Kidney glomerular epithelial cell (primary cell): ENCODE measurements at places on chromosomes 16 and 17.
A peak's percentile ranks its signal among the peaks of the same experiment; 100 is the strongest.

DNA sequence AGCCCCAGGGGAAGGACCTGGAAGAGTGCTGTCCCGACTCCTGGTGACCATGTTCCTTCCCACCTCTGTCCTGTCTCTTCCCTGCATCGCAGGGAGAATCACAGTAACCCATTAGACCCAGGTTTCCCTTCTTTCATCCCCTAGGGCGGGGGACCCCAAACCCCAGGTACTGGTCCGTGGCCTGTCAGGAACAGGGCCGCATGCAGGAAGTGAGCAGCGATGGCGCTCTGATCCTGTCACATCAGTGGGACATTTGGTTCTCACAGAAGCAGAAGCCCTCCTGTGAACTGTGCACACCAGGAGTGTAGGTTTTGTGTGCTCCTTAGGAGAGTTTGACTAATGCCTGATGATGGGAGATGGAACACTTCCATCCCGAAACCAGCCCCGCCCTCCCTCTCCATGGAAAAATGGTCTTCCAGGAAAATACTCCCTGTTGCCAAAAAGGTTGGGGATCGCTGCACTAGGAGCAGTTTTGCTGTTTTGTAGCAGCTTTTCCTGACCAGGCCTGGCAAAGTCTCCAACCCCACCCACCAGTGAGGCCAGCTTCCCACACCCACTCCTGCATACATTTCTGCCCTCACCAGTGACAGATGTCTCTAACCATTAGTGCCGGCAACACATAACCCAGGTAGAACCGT lies 10.5 kb downstream of the MNT start:
- no peak for DNase-seq

GRCh38 chr17:31594416-31594815 lies 202.9 kb downstream of the RAB11FIP4 start:
- DNase-seq, result no peak

GRCh38 chr17:37830151-37830993 lies 85.5 kb upstream of the HNF1B start:
- peak; percentile 66 for DNase-seq

DNA sequence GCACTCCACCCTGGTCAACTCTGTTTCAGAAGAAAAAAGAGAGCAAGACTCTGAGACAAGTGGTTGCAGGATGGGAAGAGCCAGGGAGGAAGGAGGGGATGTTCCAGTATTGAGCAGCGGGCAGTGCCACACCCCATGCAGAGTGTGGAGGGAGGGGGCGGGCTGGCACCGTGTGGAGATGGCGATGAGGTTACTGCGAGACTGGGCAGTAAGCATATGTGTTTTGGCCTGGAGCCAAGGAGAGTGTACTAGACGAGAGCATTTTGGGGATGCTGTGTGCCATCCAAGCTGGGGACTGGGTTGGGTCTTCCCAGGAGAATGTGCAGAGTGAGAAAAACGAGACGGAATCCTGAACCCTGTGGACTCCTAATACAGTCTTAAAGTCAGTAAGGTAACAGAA lies 3.4 kb downstream of the TBC1D24 start:
- no peak for DNase-seq

GRCh38 chr17:62178579-62178978 lies 113.5 kb upstream of the MED13 start:
- DNase-seq, result peak; percentile 33

- DNase-seq, result peak; percentile 33
Observed at GRCh38 chr17:67718325-67718941, 697 bp downstream of the NOL11 start.

GRCh38 chr17:60599220-60599619 lies 773 bp upstream of the PPM1D start:
- DNase-seq, result no peak

DNA sequence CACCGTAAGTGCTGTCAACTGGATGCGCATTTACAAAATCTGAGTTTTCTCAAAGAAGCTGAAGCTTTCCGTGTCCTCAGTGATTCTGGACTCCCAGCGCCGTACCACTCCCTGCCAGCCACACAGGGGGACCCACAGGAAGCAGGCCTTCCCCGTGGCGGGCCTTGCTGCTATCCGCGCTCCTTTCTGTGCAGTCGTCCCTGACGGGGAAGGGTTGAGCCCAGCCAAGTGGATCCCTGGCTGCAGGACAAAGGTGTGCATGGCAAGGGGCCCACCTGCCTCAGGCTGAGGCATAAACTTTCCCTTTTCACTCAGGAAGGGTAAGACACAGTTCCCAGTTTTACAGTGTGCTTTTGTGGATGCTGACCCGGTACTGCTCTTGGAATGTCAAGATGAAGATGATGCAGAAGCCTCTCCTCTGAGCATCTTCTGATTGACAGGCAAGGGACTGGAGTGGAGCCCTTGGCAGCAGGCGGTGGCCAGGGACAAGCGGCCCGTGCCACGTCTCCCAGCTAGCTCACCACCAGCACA lies 93.0 kb downstream of the ANKRD11 start:
- DNase-seq, result peak; percentile 2

GRCh38 chr17:81129289-81129688 lies 36.0 kb upstream of the PVALEF start:
- DNase-seq, result no peak

- DNase-seq, result no peak
Observed at GRCh38 chr16:53583401-53583800, 80.4 kb upstream of the AKTIP start.

DNA sequence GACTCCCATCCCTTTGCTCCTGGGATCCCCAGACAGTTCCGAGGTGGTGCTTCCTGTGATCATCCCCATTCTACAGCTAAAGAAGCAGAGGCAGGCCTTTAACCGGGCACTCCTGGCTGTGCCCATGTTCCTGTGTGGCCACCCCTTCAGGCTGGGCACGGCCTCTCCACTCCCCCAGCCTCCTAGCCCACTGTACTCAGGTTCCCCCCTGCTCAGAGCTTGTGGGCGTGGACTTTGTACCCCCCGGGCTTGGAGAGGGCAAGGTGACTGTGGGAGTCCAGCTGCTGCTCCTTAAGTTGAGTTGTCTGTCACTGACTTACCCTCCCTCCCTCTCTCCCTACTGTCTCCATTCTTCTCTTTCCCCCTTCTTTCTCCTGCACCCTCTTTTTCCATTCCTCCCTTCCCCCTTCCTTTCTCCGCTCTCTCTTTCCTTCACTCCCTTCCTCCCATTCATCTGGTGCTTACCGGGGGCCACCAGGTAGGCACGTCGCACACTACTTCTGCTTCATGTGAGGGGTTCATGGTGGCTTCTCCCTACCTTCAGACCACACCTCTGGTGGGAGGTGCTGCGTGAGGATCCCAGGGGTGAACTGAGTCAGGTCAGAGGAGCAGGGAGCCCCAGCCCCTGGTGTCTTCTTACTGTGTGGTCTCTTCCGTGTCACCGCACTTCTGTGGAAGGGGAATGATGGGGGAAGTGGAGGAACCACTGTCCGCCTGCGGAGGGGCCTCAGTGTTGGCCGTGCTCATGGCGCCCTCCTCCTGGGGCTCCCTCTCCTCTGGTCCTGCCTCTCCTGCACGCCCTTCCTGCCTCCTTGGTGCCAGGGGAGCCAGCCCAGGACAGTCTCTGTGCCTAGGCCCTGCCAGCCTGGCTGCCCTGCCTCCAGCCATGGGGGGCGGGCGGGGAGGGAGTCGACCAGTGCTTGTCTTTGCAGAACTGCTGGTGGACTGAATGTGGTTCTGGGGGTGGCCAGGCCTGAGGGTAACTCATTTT lies 29.7 kb downstream of the CMIP start:
- DNase-seq, result no peak

DNA sequence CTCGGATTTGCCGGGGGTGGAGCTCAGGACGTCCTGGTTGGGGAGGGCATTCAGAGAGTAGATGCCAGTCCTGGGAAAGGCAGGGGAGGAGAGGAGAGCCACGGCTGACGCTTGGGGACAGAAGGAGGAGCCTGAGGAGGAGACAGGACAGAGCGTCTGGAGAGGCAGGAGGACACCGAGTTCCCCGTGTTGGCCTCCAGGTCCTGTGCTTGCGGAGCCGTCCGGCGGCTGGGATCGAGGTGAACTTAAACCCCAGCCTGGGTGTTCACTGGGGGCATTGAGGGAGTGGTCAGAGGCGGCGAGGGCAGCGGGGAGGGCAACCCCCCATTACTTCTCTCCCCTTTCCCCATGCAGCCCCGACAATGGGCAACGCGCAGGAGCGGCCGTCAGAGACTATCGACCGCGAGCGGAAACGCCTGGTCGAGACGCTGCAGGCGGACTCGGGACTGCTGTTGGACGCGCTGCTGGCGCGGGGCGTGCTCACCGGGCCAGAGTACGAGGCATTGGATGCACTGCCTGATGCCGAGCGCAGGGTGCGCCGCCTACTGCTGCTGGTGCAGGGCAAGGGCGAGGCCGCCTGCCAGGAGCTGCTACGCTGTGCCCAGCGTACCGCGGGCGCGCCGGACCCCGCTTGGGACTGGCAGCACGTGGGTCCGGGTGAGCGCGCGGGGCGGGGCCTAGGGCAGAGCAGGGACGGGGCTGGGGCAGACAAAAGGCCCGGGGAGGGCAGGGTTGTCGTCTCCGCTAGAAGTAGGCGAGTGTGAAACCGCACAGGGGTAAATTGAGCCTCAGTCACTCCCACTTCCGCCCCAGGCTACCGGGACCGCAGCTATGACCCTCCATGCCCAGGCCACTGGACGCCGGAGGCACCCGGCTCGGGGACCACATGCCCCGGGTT lies 3.7 kb downstream of the NOL3 start:
- peak; percentile 77 for DNase-seq

- DNase-seq, result no peak
Observed at GRCh38 chr17:65595071-65595656, 33.7 kb upstream of the AXIN2 start.

DNA sequence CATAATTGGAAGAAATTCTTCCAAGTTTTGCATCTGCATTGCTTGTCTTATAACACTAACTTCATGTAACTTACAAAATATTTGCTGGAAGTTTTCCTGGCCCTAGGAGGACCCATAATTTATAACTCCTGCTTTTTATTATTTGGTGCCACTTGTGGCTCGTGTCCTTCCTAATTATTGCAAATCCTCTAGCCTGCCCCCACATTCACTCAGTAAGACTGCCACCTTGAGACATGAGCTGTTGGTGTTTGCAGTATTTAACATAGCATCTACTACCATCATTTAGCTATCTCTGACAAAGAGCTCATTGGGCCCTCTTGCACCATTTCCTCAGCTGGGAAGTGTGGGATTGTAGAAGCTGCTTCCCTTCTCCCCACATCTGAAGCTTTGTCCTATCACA lies 49.5 kb downstream of the FTO start:
- no peak for DNase-seq

DNA sequence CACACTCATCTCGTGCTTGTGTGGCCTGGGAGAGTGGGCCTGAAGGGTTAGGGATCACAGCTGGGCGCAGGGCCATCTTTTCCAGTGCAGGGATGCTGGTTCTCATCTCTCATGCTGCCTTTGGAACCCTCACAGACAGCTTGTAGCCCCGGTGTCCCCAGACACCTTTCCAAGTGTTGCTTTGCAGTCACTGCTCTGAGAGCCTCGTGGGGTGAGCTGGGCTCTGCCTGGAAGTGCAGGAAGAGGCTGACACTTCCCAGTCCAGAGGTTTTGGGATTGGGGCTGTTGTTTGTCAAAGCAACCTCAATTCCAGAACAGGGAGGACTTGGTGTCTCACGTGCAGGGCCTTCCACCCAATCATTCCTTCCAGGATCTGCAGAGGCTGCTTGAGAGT lies 28.2 kb downstream of the TBX4 start:
- DNase-seq, result no peak

GRCh38 chr16:66304961-66305360 lies 61.5 kb upstream of the CDH5 start:
- DNase-seq, result no peak
